ENCODE measurements at places on chromosomes 13 and 19.

- DNase-seq = no peak
Observed at GRCh38 chr19:44356383-44357111, at the start of gene ZNF112. Gene ZNF112, minus strand, starts transcription at chr19:44356680. Its CDS starts 16,141 bp downstream, at chr19:44340539.

GRCh38 chr13:111184458-111185401, 69.6 kb downstream of the ARHGEF7 start:
- DNase-seq = peak; percentile 13

GRCh38 chr19:2446381-2446780, 10.4 kb downstream of the LMNB2 start:
- DNase-seq = no peak

DNA sequence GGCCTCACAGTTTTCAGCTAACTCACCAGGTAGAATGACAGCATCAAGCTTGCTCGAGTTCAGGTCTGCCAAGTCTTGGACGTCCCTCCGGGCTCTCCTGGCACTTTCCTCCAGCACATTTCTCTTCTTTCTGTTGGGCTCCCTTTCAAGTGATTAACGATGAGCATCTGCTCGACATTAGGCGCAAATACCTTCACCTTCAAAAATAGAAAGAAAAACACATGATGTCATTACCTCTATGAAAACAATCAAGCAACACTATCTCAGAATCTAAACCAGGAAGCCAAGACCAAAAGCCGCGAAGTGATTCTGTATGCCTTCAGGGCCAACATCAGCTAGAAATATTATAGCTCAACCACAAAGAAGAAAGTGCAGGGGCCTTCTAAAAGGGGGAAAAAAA, 15.4 kb upstream of the CLN5 start:
- DNase-seq = no peak

DNA sequence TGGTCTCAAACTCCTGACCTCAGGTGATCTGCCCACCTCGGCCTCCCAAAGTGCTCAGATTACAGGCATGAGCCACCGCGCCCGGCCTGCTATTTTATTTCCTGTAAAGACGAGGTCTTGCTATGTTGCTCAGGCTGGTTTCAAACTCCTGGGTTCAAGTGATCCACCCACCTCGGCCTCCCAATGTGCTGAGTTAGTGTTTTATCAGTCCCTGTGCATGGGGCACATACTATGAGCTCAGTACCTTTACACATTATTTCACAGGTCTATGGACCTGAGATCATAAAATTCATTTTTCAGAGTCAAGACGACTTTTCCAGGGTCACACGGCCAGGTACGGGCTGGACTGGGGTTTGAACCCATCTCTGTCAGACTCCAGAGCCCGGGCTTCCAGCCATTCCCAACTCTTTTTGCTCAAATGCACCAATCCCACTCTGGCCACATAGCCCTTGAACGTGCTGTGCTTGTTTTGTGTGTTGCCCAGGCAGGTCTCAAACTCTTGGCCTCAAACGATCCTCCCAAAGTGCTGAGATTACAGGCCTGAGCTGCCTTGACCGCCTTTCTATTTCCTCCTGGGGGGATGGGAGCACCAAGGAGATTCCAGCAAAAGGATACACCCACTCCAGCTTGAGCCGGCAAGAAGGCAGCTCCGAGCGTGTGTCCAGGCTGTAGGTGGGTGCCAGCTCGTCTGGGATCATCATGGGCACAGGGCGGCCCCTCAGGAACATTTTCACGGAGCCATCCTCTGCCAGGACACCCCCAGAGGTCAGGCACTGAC, 1.1 kb downstream of the EML2 start:
- DNase-seq = no peak

GRCh38 chr13:76852986-76853385, 33.2 kb downstream of the KCTD12 start:
- DNase-seq = no peak

GRCh38 chr13:21427741-21428140, 31.4 kb downstream of the ZDHHC20 start:
- DNase-seq = no peak

- DNase-seq = no peak
Observed at GRCh38 chr19:41198559-41198958, 5.5 kb downstream of the CYP2S1 start.

DNA sequence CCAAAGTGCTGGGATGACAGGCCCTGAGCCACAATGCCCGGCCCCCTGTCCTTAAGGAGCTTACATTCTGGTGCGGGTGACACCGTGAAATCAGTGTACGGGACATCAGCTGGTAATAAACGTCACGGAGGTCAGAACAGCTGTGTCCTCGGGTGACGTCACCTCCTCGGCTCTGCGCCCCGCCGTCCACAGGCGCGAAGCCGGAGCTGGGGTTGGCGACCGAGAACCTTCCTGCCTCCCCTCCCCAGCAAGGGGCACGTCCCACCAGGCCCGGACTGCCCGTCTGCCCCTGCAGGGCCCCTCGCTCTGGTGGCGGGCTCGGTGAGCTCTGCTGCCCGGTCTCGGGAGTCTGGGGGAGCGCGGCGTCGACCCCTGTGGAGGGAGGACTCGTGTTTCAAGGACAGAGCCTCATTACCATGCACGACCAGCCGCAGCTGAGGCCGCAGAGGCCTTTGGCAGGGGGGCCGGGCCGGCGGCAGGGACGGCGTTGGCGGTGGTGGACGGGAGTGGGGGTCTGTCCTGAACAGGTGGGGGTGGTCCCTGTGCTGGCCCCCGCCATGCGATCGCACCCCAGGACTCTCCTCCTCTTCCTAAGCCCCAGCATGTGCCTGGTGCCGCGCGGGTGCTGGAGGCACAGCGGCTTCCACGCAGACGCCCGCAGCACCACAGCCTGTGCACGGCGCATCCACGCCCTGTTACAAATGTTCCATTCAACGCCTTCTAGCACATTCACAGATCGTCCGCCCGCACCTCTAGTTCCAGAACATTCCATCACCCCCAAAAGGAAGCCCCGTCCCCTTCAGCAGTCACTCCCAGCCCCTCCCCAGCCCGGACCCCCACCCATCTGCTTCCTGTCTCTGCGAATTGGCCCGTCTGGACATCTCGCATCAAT, 5.4 kb downstream of the LINGO3 start:
- DNase-seq = no peak
